ENCODE measurements at places on chromosomes 11 and 22. TPM values are rescaled to one million over a fixed set of nuclear protein-coding genes. Genes with fewer than 3 reads are reported as not detected.

Gene KDM4E
- total RNA-seq = not detected

Gene OR8G1
- not detected for total RNA-seq

- no peak for DNase-seq
These were observed 57.1 kb downstream of the FAM181B start for GRCh38 chr11:82676483-82677094.

- DNase-seq = no peak
These were observed 13.8 kb upstream of the DGKZ start for GRCh38 chr11:46333394-46333947.

DNA sequence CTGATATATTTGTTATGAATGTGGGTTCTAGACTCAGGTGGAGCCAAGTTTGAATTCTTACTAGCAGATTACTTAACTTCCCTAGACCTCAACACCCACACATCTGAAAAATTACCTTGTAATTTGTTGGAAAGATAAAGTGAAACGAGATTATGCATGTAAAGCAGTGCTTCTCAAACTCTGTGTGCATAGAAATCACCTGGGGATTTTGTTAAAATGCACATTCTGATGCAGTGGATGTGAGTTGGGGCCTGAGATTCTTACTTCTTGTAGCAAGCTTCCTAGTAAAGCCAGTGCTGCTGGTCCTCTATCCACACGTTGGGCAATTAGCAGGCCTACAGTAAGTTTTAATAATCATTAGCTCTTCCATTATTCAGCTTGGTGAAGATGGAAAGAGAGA is 15.1 kb upstream of the CEP295 start:
- DNase-seq = no peak

GRCh38 chr11:122937983-122938382 is 43.7 kb downstream of the BSX start:
- no peak for DNase-seq

Measured in mucosa of gallbladder (tissue), 1 donor.